ENCODE measurements at places on chromosomes 2 and 18.

DNA sequence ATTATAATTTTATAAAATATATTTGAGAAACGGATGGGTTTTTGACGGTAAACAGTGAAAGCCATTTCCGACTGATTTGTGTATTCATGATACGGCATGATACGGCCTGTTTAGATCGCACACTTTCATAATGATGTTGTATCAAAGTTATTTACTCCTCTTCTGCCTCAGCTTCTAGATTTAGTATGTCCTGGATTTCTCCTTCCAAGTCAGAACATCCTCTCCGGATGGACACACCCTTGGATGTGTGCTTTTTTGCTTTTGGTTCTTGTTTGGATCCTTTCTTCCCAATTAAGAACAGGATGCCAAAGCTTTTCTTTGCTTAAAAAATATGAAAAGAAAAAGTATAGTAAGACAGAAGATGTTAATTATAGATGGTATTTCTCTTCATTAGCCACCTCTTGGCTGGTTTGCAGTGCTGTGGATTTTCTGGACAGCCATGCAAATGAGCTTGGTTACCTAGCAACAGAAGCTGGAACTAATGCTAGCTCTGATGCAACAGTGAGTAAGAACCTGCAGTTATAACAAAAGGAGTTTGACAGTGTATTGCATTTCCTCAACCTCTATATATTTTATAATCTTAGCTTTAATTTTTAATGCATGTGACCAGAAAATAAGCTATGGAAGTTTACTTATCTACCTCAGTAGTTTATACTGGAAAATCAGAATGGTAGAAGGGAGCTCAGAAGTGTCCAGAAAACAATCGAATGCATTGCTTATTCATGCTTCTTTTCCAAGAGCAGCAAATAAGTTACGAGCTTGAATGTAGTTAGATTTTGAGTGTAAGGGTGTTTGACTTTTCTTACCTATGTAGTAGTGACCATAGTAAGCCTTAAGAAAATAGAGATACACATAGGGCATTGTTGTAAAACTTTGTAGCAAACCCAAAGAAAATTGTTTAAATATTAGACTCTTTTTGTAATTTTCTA is 27.9 kb downstream of the RMND5A start:
- no peak for DNase-seq

GRCh38 chr2:175187378-175187777 is 5.9 kb upstream of the ATP5MC3 start:
- no peak for DNase-seq

DNA sequence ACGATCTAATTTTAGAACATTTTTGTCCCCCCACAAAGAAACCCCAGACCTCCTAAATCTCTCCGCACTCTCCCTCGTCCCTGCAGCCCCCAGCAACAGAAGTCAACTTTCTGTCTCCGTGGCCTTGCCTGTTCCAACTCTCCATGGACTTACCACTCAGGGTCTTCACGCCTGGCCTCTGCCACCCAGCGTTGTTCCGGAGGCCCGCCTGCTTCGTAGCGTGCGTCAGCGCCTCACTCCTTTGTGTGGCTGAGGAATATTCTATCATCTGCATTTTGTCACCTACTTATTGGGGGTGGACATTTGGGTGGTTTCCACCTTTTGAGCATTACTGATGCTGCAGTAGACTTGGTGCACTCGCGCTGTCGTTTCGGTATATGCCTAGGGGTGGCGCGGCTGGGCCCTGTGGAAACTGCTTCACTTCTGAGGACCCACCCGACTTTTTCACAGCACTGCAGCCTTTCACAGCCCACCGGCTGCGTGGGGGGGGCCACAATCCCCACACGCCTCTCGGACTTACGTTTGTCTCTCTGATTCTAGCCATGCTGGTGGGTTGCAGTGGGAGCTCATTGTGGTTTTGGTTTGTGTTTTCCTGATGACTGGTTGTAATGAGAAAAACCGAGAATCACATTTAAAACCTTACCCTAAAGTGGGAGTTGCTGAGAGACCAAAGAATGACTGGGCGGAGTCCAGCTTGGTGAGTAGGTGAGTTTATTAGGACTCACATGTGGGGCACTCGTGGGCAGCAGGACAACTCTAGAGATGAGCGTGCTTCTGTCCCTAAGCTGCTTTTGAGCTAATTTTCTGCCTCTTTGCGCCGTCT is 1.4 kb upstream of the HSBP1L1 start:
- no peak for DNase-seq

DNA sequence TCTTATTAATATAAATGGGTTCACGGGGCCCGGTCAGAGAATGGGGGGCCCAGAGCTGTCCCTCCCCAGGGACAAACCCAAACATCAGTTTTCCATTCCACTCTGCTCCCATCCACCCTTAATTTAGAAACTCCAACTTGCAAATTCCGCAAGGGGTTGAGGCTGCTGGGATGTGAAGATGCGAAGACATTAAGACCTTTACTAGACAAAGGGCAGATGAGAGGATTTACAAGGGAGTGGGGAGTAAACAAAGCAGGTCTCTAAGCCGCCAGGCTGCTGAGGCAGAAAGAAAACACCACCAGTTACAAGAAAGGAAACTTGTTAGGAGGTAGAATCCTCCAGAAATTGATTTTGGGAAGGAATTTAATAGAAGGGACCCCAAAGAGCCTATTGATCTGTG is 33.1 kb downstream of the MARCO start:
- DNase-seq: no peak

DNA sequence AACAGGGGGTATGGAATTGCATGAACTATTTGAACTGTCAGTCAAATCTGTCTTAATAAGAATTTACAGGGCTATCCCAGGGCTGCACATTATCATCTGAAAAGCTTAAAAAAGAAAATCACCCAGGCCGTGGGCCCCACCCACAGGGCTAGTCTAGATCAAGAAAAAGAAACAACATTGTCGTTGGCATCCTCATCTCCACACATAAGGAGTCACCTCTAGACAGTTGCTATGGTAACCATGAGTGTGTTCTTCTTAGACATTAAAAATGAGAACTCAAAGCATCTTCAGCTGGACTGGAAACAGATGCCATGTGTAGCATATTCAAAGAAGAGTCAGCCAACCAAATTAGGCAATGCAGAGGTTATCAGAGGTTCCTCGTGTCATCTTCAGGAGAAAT is 72.3 kb upstream of the CPO start:
- DNase-seq: no peak

DNA sequence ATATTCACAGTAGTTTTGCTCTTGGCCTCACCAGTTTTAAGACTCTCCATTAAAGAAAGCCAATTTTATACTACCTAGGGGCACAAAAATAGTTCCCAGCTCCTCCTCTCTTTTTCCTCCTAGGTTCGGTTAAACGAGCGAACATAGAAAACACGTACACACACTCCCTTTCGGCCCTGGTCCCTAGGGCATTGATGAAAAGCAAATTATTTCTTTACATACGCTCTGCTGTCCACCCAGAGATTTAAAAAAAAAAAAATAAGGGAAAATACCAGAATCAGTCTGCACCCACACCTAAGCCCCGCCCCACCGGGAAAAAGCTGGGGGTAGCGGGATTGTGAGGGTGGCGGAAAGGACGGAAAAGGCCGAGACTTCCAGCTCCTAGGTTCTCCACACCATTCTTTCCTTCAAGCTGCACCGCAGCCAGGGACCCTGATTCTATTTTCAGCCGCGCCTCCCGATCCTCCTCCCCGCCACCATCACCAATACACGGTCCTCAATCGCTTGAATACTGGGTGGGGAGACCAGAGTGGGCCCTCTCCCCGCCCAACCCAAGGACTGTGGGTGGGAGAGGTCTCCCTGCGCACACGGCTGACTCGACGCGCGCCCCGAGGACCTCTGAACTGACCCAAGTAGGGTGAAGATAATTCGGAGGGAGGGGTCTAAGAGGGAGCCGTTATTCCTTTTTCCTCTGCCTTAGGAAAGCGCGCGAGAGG is 769 bp downstream of the ATF2 start:
- DNase-seq: no peak

- DNase-seq: peak; percentile 57
Observed at GRCh38 chr18:48928787-48929186, 22.0 kb downstream of the SMAD7 start.

DNA sequence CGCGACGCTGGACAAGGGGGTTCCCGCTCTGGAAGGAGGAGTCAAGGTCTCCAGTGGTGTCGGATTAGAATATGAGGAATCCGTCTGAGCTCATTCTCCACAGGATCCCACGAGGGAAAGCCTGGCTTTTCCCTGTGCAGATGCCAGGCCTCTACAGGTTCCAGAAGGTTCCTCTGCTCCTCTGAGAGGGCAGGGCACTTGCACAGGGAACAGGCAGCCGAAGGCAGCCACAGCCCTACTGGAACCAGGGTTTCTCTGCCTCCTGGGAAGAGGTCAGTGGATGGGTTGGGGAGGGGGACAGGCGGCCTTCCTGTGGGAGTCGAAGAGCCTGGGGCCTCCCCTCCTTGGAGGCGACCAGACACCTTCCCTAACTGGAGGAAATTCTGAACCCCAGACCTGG is 1.7 kb upstream of the AQP12A start:
- no peak for DNase-seq

DNA sequence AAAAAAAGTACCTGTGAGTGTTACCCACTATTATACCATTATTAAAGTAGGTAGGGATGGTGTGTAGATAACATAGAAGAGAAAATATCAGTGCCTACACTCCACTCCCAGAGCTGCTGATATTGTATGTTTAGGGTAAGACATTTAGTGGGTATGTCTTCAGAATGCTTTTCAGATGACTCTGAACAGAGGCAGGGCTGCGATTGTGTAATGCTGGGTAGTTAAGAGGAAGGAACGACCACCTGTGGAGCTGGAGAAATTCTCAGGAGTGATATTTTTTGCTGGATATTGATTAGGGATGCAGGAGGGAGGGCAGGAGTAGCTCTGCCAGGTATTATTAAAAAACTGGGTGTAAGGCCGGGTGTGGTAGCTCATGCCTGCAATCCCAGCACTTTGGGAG is 2.8 kb downstream of the CNOT11 start:
- no peak for DNase-seq

- DNase-seq: no peak
Observed at GRCh38 chr2:218273908-218274249, 3.6 kb downstream of the PNKD start.

DNA sequence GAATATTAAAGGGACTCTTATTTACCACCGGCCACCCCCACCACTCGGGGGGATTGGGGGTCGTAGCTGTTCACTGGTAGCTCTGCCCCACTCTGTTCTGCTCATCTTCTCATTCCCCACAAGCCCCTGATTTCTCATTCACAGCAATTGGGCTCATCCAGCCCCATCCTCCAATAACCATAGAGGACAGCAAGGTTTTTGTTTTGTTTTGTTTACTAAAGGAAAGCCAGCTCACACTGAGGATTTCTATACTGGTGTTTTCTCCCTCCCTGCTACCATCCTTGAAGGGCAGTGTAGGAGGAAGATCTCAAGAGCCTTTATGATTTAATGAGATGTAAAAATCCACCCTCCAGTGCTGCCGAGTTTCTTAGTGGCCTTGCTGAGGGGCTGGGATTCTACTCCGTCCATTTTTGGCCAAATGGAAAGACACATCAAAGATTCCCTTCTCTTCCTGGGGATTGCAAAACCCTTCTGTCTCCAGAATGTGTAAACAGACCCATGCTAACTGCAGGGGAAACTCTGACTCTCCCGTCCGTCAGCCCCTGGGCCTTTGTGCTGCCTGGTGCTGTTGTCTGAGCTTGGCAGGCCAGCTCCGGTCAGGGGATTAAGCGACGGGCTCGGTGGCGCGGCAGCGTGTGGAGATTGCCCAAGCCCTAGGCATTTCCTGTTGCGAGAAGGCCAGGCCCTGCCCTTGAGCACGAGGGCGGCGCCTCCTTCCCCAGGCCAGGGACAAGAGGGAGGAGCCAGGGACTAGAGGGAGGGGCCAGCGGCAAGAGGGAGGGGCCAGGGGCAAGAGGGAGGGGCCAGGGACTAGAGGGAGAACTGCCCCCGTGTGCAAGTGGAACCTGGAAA is 165.0 kb downstream of the ANTXR1 start:
- DNase-seq: no peak

- no peak for DNase-seq
Observed at GRCh38 chr2:165804719-165805118, 10.7 kb upstream of the GALNT3 start.

- DNase-seq: peak; percentile 1
Observed at GRCh38 chr2:171210864-171211431, 50.3 kb upstream of the TLK1 start.

DNA sequence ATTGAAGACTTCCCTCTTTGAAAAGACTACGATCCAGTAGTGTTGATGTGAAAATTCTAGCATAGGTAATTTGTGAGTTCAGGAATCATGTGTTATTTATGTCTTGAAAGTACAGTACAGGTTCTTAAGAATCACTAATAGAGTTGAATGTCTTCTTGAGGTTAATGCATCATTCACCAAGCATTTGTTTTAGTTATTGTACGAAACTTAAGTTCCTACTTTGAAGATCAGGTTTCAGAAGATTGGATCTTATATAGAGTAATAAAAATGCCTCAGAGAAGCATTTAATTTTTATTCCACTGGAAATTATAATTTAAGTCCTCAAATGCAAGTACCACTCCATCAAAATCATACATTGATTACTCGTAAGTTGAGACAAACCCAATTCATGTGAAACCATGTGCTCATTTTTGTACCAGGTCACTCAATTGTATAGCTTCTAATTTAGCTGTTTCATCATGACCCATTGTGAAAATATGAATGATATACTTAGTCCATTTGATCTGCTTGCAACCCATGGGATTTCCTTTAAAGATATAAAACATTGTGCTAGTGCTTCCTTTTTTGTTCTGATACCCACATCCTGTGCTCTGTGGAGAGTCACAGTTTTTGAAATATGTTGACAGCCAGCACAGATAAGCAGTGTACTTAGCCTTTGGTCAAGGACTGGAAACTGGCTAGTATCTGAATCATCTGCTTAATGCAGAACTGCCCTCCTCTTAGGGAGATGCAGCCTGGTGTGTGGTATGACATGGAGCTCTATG is 22.5 kb upstream of the RAB27B start:
- DNase-seq: no peak

DNA sequence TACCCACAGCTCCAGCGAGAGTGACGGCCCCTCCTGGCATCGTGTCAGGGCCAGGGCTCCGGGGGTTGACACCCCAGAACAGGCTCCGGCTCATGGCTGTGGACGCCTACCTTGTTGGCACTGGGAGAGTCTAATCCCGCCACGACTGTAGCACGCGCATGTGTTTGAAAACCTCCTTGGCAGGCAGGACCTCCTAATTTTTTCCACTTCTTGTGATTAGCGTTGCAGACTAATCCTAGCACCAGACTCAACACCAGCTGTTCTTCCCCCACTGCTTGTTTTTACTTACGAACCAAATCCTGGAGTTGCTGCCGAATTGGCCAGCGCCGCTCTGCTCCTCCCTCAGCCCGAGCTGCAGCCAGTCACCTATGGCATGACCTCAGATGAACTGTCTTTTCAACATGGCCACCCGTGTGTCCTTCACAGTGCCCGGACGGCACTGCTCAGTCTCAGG is 110.7 kb downstream of the KLHL29 start:
- no peak for DNase-seq

GRCh38 chr2:237431372-237431771 is 17.4 kb upstream of the COL6A3 start:
- DNase-seq: no peak
